ENCODE measurements at places on chromosomes 2 and 18. TPM values are rescaled to one million over a fixed set of nuclear protein-coding genes. Genes with fewer than 3 reads are reported as not detected.

The CHAC2 gene
- total RNA-seq: 13.4 TPM

The C1GALT1C1L gene
- 2.5 TPM for total RNA-seq

The RESP18 gene
- total RNA-seq: not detected

The RUFY4 gene
- total RNA-seq: not detected

The PSMA8 gene
- total RNA-seq: not detected

The SETBP1 gene
- total RNA-seq: 0.58 TPM

The REG3G gene
- not detected for total RNA-seq

The IL36A gene
- not detected for total RNA-seq

The MRPL53 gene
- total RNA-seq: 152 TPM

The NFATC1 gene
- total RNA-seq: 5.1 TPM

The AFF3 gene
- total RNA-seq: 0.22 TPM

The ARHGAP28 gene
- total RNA-seq: 0.05 TPM

The PROKR1 gene
- not detected for total RNA-seq

The UGT1A3 gene
- total RNA-seq: 0.13 TPM

The NEURL3 gene
- total RNA-seq: 1.6 TPM

The CTAGE1 gene
- total RNA-seq: not detected

The FABP1 gene
- total RNA-seq: not detected

The RIT2 gene
- total RNA-seq: not detected
